ENCODE measurements at places on chromosomes 1 and 21. TPM values are rescaled to one million over a fixed set of nuclear protein-coding genes. Genes with fewer than 3 reads are reported as not detected.

Gene LCE2C
- total RNA-seq: not detected

Gene LDLRAD1
- total RNA-seq: not detected

DNA sequence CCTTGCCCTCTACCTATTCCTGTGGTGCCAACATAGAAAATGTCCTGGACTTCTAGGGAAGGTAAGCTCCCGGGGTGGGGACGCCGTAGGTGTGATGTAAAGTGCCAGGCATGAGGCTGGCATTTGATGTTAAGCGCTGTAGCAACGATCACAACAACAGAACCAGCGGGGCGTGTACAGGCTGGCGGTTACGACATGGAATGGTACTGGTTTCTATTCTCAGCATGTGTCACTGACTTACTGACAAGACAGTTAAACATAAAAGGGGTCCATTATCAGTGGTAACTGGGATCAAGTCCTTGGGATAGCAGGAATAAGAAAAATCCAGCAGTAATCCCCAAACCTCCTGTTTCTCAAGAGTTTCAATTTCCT is 58.9 kb downstream of the TGFBR3 start:
- DNase-seq: no peak

- DNase-seq: no peak
Observed at GRCh38 chr1:30052178-30052577, 671.2 kb downstream of the MATN1 start.

- no peak for DNase-seq
Observed at GRCh38 chr1:23216771-23217420, 406 bp downstream of the HTR1D start.

Gene AK4
- total RNA-seq: 0.21 TPM

- DNase-seq: no peak
Observed at GRCh38 chr1:233868461-233868860, 36.0 kb upstream of the SLC35F3 start.
